ENCODE measurements at places on chromosomes 1 and 21.

DNA sequence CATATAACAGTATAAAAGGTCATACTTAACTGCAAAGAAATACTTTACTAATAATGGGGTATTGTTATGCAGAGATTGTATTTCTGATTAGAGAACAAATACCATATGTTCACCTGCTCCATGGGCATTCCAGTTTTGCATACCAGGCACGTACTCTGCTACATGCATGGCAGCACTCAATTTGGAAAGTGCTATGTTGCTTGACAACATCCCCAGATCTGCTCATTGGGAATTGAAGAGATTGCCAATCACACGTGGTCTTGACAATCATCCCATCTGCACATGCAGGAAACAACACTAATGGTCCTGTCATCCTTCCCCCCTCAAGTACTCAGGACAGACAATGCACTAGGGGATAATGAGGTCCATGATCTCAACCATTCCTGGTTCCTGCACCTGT lies 63.4 kb upstream of the PDE4B start:
- DNase-seq = no peak

- DNase-seq = no peak
Observed at GRCh38 chr1:27292106-27292505, 29.9 kb upstream of the TMEM222 start.

DNA sequence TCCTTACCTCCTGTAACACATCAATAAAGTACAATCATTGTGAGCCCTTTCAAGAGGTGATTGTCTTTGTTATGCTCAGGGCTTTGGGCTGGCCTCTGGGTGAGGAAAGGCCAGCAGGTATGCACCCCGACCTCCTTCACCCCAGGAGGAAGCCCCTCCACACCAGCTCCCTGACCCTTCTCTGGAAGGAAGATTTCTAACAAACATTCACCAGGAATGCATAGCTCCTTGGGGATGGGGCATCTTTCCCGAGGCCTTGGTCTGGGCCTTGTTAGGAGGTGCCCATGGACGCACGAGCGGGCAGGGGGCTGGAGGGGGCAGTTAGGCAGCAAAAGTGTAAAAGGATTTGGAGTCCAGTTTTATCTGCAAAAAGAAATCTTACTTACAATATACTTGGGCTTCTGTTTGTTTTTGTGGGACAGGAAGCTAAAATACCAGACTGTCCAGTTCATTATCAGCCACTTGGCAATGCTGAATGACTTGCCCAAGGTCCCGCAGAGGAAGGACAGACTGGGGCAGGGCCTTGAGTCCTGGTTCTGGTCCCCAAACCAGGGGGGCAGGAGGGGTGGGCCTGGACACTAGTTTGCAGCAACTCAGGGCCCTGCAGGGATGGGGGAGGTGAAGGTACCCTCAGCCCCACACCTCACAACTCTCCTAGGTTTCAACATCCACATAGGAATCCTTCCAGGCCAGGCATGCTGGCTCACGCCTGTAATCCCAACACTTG lies 10.1 kb downstream of the ZC3H12A start:
- no peak for DNase-seq

DNA sequence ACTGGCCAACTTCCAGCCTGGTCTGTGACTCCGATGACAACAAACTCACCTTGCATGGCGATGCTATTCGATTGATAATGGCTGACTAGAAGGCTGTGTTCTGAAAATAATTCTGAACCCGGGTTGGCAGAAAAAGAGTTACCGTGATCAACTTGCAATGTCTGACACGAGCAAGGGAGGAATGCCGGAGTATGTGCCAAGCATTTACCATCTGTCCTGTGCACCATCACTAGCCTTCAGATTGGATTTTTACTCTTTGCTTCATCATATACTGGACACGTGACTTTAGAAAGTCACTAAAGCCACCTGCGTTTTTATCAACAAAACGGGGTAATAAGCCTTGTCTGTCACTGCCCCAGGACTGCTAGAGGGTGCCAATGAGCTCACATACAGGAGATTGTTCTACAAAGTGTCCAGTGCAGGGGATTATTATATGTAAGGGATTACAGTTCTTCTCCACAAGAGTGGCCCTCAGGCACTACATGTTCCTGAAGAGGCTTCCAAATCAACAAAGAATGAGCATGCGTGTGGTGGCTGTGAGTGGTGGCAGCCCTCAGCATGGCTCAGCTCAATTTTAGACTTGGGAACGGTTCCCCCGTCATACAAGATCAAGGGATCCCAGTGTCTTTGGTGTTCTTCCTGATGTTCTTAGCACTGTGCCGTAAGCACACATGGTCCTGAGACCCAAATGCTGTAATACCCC lies 35.8 kb downstream of the SSBP3 start:
- DNase-seq = no peak

DNA sequence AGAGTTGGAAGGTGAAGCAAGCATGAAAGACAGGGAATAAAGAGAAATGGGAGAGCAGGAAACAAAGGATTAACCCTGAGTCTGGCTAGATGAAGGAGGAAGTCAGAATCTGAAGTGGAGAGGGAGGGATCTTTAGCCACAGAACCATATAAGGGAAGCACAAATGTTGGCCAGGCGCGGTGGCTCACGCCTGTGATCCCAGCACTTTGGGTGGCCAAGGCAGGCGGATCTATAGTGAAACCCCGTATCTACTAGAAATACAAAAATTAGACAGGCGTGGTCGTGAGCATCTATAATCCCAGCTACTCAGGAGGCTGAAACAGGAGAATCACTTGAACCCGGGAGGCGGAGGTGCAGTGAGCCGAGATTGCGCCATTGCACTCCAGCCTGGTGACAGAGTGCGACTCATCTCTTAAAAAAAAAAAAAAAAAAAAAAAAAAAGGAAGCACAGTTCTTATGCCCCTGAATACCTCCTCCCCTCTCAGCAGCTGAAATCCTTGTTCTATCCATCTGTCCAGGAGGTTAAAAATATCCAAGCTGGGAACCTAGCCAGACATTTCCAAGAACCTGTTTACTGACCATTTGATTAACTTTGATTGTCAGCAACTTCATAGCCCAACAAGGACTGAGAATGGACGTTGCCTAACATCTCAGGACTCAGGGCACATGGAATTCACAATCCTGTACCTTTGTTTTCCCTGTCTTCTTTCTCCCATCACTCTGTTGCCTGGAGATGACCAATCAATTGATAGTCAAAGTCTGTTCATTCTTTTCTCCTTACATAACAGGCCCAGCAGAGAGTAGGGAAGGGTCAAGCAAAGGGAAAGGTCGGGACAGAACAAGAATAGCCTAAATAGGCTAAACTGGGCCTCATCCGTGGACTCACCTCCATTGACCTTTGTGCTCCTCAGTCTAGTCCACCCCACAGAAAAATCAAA lies 10.6 kb downstream of the TXNIP start:
- no peak for DNase-seq

DNA sequence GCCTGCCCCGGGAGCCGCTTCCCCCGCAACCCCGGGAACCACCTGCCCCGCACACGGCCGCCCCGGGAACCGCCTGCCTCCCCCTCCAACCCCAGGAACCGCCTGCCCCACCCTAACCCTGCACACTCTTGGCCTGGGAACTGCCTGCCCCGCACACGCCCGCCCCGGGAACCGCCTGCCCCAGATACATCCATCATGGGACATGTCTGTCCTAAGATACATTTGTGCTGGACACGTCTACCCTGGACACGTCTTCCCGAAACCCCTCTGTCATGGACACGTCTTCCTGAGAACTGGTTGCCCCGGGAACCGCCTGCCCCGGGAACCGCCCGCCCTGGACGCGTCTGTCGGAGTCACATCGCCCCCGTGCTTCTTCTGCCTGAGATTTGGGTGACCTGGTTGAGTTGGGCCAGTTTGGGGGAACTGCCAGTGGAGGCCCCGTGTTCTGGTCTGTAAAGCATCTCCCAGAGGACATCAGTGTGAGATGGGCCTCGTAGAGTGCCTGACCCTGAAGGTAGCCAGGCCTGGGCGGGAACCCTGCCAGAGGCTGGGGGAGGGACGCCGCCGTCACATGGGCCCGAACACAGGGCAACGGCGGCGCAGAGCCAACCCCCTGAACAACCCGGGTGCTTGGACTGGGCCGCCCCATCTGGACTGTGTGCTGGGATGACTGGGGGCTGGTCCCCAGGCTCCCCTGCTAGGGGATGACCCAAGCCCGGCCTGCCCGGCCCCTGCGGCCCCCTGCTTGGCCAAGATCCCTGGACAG lies 3.6 kb downstream of the PERM1 start:
- no peak for DNase-seq

GRCh38 chr1:220755309-220755708 lies 7.2 kb downstream of the MTARC2 start:
- DNase-seq = no peak

All from stimulated activated naive CD8-positive, alpha-beta T cell treated with anti-CD3 and anti-CD28 coated beads, Interleukin-15, Interleukin-2, amounts not matched to agents 100 U/mL and 50 U/mL, for 24 hours (primary cell).